ENCODE measurements at places on chromosomes 2 and 18. TPM values are rescaled to one million over a fixed set of nuclear protein-coding genes. Genes with fewer than 3 reads are reported as not detected.

HOXD13 gene
- not detected for polyA plus RNA-seq

GRCh38 chr2:1366546-1367134 lies 46.6 kb upstream of the TPO start:
- no peaks in the 10 kb centered on the region for H3K4me1 ChIP-seq
- H3K27ac ChIP-seq, result no peak overlapping the region
- H3K4me3 ChIP-seq, result no peak overlapping the region
- DNase-seq, result no peak

DNA sequence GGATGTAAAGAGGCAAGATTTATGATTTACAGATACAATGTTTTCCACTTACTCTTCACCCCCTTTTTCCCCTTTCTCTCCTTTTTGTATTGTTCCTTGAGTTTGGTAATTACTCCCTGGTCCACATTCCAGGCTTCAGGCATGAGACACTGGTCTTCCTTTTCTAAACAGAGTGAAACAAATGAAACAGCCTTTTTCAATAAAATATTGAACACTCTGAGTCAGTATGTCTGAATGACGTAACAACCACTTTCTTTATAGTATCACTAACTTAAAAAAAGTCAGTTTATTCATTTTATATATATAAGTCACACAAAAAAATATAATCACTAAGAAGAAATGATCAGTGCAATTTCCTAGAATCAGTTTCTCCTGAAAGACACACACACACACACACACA lies 79.7 kb downstream of the STRN start:
- H3K27me3 ChIP-seq, result no peaks in the 10 kb centered on the region
- H3K36me3 ChIP-seq, result no peaks in the 10 kb centered on the region
- H3K4me1 ChIP-seq, result peaks cover 10% of the 10 kb centered on the region
- H3K4me3 ChIP-seq, result no peak overlapping the region

- no peak within 1 kb of the TSS for H3K27ac ChIP-seq
- no peaks in the 10 kb centered on the region for H3K27me3 ChIP-seq
- H3K4me3 ChIP-seq, result no peak within 1 kb of the TSS
- no peaks in the 10 kb centered on the region for H3K36me3 ChIP-seq
Measured at GRCh38 chr2:96642564-96643360, at the start of gene FER1L5. FER1L5 (plus strand) TSS chr2:96642764; CDS start chr2:96642837, 73 bp downstream.

DNA sequence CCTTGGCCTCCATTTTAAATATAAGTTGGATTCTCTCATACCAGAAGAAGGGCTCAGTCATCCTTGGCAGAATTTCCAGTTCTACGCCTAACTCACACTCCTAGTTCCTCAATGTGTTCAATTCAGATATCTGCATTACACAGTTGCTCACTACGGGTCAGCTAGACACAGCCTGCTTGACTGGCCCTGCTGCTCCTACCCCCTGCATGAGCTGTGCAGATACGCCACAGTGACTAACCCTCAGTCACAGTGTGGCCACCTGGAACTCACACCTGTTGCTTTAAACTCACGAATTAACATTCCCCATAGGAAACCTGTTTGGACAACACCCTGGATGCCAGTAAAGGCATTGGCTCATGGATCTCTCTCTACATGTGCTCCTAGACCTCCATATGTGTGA lies 429.6 kb downstream of the NCKAP5 start:
- no peaks in the 10 kb centered on the region for H3K36me3 ChIP-seq
- DNase-seq, result peak; percentile 26
- H3K27ac ChIP-seq, result no peak overlapping the region
- H3K4me1 ChIP-seq, result peaks cover 4% of the 10 kb centered on the region

GRCh38 chr18:49011291-49011746 lies 60.6 kb upstream of the SMAD7 start:
- no peaks in the 10 kb centered on the region for H3K27me3 ChIP-seq
- no peak overlapping the region for H3K4me3 ChIP-seq
- peaks cover 12% of the 10 kb centered on the region for H3K4me1 ChIP-seq
- no peak overlapping the region for H3K27ac ChIP-seq
- no peaks in the 10 kb centered on the region for H3K36me3 ChIP-seq

POTEC gene
- polyA plus RNA-seq, result not detected

- no peak for DNase-seq
- H3K27me3 ChIP-seq, result no peaks in the 10 kb centered on the region
- peaks cover 2% of the 10 kb centered on the region for H3K4me1 ChIP-seq
- H3K4me3 ChIP-seq, result no peak overlapping the region
- no peak overlapping the region for H3K27ac ChIP-seq
- no peaks in the 10 kb centered on the region for H3K36me3 ChIP-seq
Measured at GRCh38 chr2:101173707-101174295, 22.6 kb upstream of the TBC1D8 start.

- no peaks in the 10 kb centered on the region for H3K4me1 ChIP-seq
- no peak overlapping the region for H3K27ac ChIP-seq
- no peak overlapping the region for H3K4me3 ChIP-seq
Measured at GRCh38 chr2:157922336-157922735, 46.2 kb upstream of the ACVR1 start.

- H3K4me3 ChIP-seq, result no peak overlapping the region
- no peaks in the 10 kb centered on the region for H3K4me1 ChIP-seq
Measured at GRCh38 chr18:3761266-3761665, 311.3 kb downstream of the TGIF1 start.

DNA sequence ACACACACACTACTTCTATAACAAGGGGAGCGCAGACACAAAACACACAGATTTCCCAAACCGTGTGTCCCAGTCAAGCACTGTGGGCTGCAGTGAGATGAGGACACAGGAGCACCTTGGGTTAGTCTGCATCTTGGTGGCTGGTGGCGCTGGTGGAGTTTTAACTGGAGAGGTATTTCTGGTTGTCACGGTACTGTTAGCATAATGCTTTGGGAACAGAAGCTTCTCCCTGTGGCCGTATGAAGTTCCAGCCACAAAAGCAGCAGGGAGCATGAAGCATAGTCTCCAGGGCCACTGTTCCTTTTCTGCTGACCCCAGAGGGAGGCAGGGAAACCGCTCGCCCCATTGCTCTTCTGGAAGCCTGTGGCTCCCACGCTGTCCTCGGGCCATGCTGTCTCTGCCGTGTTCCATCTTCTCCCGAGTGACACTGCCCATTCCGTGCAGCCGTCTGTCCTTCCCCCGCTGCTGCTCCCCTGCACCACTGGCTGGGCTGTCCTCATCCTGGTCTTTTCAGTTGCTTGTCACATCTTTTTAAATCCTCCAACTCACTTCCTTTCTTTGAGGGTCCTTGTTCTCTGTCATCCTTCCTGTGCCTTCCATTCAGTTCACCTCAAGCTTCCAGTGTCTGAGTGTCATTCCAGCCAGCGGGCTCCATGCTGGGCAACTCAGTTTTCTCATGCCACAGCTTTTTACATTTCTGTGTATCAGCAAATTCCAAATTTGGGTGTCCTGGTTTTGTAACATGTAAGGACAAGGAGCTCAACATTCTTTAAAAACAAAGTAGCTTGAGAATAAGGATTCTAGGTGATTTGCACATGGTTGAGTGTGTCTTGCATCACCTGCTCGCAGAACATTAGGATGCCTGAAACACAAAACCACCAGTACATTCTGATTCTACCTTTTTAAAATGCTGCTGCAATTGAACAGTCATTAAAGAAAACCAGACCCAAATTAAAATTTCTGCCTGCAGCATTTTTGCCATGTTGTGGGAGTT lies 125.0 kb downstream of the MTCL1 start:
- peak overlapping the region; percentile 48 for H3K27ac ChIP-seq
- H3K4me1 ChIP-seq, result peaks cover 14% of the 10 kb centered on the region
- H3K4me3 ChIP-seq, result no peak overlapping the region
- H3K36me3 ChIP-seq, result peaks cover 14% of the 10 kb centered on the region

- H3K4me3 ChIP-seq, result no peak overlapping the region
- no peaks in the 10 kb centered on the region for H3K4me1 ChIP-seq
- no peaks in the 10 kb centered on the region for H3K27me3 ChIP-seq
- no peak for DNase-seq
- no peaks in the 10 kb centered on the region for H3K36me3 ChIP-seq
- H3K27ac ChIP-seq, result no peak overlapping the region
Measured at GRCh38 chr2:38973266-38973665, 83.6 kb downstream of the ARHGEF33 start.

DNA sequence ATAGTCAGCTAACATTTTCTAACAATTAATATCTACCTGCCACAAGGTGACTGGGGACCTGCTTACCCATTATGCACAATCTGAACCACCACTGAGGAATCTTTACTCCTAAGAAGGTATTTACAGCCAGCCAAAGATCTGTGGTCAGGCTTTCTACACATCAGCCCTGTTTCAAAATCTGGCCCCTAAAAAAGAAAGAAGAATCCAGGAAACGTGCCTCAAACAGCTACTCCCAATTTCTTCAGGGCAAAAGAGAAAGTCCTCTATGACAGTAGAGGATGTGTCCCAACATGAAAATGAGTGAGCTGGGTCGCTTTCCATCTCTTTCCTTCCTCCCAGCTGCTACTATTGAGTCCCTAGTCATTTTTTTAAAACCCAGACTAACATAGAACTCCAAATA lies 79.5 kb downstream of the EPB41L3 start:
- H3K27ac ChIP-seq, result no peak overlapping the region
- H3K36me3 ChIP-seq, result no peaks in the 10 kb centered on the region
- no peak overlapping the region for H3K4me3 ChIP-seq
- H3K4me1 ChIP-seq, result peaks cover 11% of the 10 kb centered on the region

- no peak for DNase-seq
- peaks cover 13% of the 10 kb centered on the region for H3K4me1 ChIP-seq
- H3K36me3 ChIP-seq, result no peaks in the 10 kb centered on the region
- peak overlapping the region; percentile 38 for H3K4me3 ChIP-seq
Measured at GRCh38 chr18:62325806-62326645, 916 bp downstream of the TNFRSF11A start.

DNA sequence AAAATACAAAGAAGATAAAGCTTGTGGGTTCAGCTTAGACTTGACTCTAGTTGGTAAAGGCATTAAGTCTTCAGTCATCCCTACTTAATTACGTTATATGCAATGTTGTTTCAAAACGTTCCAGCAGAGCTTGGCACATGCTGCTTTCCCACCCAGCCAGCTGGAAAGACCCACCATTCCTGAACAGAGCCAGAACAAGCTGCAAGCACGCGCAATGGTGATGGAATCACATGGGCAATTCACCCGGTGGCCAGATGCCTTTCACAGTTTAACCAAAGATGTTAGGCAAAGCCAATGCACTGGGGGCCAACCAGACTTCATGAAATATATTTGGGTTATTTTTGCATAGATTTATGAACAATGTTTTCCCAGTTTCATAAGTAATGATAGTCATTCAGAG lies 123.4 kb upstream of the CDH20 start:
- H3K27me3 ChIP-seq, result no peaks in the 10 kb centered on the region
- H3K27ac ChIP-seq, result no peak overlapping the region
- DNase-seq, result no peak
- no peak overlapping the region for H3K4me3 ChIP-seq

COL4A3 gene
- not detected for polyA plus RNA-seq

MEP1B gene
- polyA plus RNA-seq, result 0.03 TPM

DNA sequence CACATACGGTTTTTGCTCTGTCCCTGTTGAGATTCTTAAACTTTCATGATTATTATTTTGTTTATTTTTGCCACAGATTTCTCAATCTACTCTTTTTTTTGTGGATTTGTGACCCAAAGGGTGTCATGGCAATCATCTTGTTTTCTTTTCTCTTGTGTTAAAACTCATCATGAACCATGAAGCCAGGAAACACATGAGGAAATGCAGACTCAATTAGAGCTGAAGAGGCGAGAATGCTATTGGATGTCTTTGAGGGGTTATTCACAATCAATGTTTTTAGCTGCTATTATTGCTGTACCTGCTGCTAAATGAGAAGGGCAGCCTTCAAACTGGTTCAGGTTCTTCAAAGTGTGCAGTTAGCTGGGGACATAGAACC lies 99.5 kb upstream of the MMADHC start:
- H3K27me3 ChIP-seq, result no peaks in the 10 kb centered on the region
- no peak overlapping the region for H3K27ac ChIP-seq
- DNase-seq, result no peak
- no peak overlapping the region for H3K4me3 ChIP-seq

DNA sequence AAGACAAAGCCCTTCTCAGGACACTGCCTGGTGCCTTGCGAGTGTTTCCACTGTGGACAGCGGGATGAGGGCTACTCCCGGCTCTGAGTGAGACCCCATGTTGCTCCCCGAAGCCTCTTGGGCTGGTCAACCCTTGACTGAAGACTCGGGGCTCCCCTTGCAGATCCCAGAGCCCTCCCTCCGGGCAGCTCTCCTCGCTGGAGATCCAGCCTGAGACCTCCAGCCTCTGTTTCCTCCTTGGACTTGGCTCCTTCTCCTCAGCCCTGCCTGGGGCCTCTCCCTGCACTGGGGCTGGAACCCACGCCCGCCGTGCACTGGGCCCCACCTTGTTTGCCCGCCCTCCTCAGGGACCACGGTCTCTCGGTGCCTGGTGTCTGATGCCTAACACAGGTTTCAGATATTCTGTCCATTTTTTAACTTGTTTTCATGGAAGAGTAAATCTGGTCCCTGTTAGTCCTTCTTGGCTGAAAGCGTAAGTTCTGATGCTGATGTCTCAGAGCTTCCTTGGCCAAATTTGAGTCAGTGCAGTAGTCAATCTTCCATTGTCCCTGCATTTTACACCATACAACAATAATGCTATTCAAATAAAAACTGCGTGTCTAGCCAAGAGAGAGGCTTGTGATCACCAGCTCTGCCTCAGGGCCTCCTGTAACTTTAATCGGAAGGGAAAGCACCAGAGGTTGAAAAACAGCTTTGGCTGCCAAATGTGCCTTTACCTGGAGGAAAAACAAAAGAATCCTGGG lies 139.3 kb upstream of the CTDP1 start:
- peaks cover 2% of the 10 kb centered on the region for H3K4me1 ChIP-seq
- DNase-seq, result no peak
- no peak overlapping the region for H3K27ac ChIP-seq
- H3K36me3 ChIP-seq, result no peaks in the 10 kb centered on the region
- H3K27me3 ChIP-seq, result peaks cover 11% of the 10 kb centered on the region

DNA sequence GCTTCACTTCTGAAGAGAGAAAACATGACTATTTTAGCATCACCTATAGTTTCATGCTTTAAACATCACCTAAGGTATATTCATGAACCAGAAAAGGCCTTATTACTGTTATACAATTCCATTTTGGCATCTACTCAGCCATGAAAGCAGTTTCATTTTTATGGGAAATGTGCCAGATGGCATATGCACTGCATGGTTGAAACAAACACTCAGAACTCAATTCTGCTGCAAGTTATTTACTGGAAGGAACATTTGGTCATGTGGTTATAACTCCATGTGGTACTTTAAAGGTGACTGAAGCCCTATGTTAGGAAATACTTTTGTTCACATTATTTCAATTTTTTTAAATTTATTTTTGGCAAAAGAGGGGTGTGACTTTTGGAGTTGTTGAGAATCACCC lies 287.5 kb upstream of the CRIM1 start:
- no peaks in the 10 kb centered on the region for H3K27me3 ChIP-seq
- H3K4me3 ChIP-seq, result no peak overlapping the region
- H3K36me3 ChIP-seq, result no peaks in the 10 kb centered on the region

PLCL1 gene
- polyA plus RNA-seq, result 0.01 TPM

- no peaks in the 10 kb centered on the region for H3K27me3 ChIP-seq
- no peak for DNase-seq
- no peak overlapping the region for H3K27ac ChIP-seq
- H3K4me3 ChIP-seq, result no peak overlapping the region
- no peaks in the 10 kb centered on the region for H3K4me1 ChIP-seq
Measured at GRCh38 chr2:77102927-77103326, 419.2 kb downstream of the LRRTM4 start.

PSMA8 gene
- polyA plus RNA-seq, result not detected

Measured in keratinocyte (primary cell).